Thyroid gland (tissue), 4 donors: ENCODE measurements at places on chromosomes 7 and 10. TPM values are rescaled to one million over a fixed set of nuclear protein-coding genes. Genes with fewer than 3 reads are reported as not detected.

Gene LHFPL3
- total RNA-seq = not detected

Gene SORCS1
- 11.8 TPM for total RNA-seq

Gene AKR1C2
- total RNA-seq = 55.3 TPM

Gene TEX47
- total RNA-seq = not detected

Gene BTAF1
- 46.7 TPM for total RNA-seq

Gene MSMB
- not detected for total RNA-seq

Gene DBF4
- 21.1 TPM for total RNA-seq

Gene YAE1
- 30.8 TPM for total RNA-seq

Gene SVOPL
- not detected for total RNA-seq

Gene RBP3
- total RNA-seq = not detected

Gene OR6B1
- not detected for total RNA-seq

Gene CTAGE8
- 4.3 TPM for total RNA-seq

Gene AASS
- 39.5 TPM for total RNA-seq

Gene SLC16A12
- 25.4 TPM for total RNA-seq

Gene CYP2C19
- not detected for total RNA-seq

Gene PDE6C
- total RNA-seq = not detected

Gene FKBP9
- 134 TPM for total RNA-seq

Gene AKR1D1
- total RNA-seq = not detected

Gene CHST15
- 87.9 TPM for total RNA-seq

Gene ACTL6B
- not detected for total RNA-seq

Gene ANKRD61
- not detected for total RNA-seq

Gene SPDYE11
- total RNA-seq = not detected

Gene ATG9B
- not detected for total RNA-seq

Gene CPXM2
- 11.6 TPM for total RNA-seq

Gene SH2D4B
- total RNA-seq = 1.6 TPM

Gene PILRA
- 2.4 TPM for total RNA-seq

Gene SPDYE5
- not detected for total RNA-seq

Gene RSPH10B2
- 2.6 TPM for total RNA-seq
